T-helper 17 cell (primary cell): ENCODE measurements at places on chromosomes 4 and X. TPM values are rescaled to one million over a fixed set of nuclear protein-coding genes. Genes with fewer than 3 reads are reported as not detected.
A peak's percentile ranks its signal among the peaks of the same experiment; 100 is the strongest.

Gene USP17L27
- total RNA-seq, result not detected

- H3K27ac ChIP-seq, result no peak overlapping the region
- H3K27me3 ChIP-seq, result peaks cover 30% of the 10 kb centered on the region
- no peak overlapping the region for H3K4me3 ChIP-seq
- no peaks in the 10 kb centered on the region for H3K36me3 ChIP-seq
Measured at GRCh38 chr4:151420250-151420807, 11.4 kb downstream of the FHIP1A start.

DNA sequence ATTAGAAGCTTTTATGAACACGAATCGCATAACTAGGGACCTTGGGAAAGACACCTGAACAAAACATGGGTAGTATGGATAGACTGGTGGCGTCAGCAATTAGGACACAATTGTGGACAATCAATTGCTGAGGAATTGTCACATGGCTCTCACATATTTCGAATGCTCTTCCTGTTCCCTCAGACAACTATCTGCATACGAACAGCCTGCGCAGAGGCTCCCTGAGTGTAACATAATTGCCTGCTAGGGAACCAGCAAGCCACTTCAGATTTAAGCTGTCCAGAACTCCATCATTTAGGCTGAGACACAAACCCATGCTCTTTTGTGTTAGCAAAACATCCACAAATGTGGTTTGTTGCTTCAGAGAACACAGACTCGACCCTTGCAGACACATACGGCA lies 160.8 kb downstream of the MGST2 start:
- no peak overlapping the region for H3K4me3 ChIP-seq
- no peak overlapping the region for H3K27ac ChIP-seq
- H3K4me1 ChIP-seq, result no peaks in the 10 kb centered on the region

Gene MTMR8
- total RNA-seq, result 8.1 TPM

GRCh38 chr4:100504086-100504874 lies 13.5 kb downstream of the EMCN start:
- H3K27me3 ChIP-seq, result peaks cover 13% of the 10 kb centered on the region
- no peaks in the 10 kb centered on the region for H3K4me1 ChIP-seq
- H3K36me3 ChIP-seq, result no peaks in the 10 kb centered on the region
- H3K4me3 ChIP-seq, result no peak overlapping the region
- H3K27ac ChIP-seq, result no peak overlapping the region

- DNase-seq, result no peak
- no peaks in the 10 kb centered on the region for H3K27me3 ChIP-seq
- H3K27ac ChIP-seq, result no peak overlapping the region
- no peaks in the 10 kb centered on the region for H3K36me3 ChIP-seq
- H3K4me1 ChIP-seq, result no peaks in the 10 kb centered on the region
- no peak overlapping the region for H3K4me3 ChIP-seq
Measured at GRCh38 chr4:152041295-152041694, 280.5 kb upstream of the GATB start.

DNA sequence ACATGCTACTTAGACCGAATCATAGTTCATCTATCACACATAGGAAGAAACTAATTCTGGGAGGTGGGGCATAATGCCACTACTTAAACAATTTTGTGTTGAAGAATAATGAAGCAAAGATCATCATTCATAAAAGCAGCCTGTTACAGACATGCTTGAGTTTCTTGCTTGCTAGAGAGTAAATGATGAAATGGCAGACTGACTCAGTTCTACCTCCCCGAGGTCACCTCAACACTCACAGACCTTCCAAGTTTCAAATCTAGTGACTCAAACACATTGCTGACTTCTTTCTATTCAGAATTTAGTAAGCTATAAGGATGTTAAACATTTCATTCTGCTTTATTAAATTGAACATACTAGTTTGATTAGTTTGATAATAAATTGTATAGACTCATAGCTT lies 636.5 kb upstream of the FRG1 start:
- no peaks in the 10 kb centered on the region for H3K4me1 ChIP-seq
- H3K27me3 ChIP-seq, result no peaks in the 10 kb centered on the region
- peaks cover 2% of the 10 kb centered on the region for H3K36me3 ChIP-seq
- no peak overlapping the region for H3K27ac ChIP-seq

Gene HPSE
- total RNA-seq, result 8.6 TPM

GRCh38 chr4:125313989-125314667 lies 627 bp upstream of the FAT4 start:
- H3K27me3 ChIP-seq, result peaks cover 54% of the 10 kb centered on the region
- H3K4me3 ChIP-seq, result peak overlapping the region; percentile 89
- H3K4me1 ChIP-seq, result peaks cover 25% of the 10 kb centered on the region
- no peak for DNase-seq
- no peaks in the 10 kb centered on the region for H3K36me3 ChIP-seq

DNA sequence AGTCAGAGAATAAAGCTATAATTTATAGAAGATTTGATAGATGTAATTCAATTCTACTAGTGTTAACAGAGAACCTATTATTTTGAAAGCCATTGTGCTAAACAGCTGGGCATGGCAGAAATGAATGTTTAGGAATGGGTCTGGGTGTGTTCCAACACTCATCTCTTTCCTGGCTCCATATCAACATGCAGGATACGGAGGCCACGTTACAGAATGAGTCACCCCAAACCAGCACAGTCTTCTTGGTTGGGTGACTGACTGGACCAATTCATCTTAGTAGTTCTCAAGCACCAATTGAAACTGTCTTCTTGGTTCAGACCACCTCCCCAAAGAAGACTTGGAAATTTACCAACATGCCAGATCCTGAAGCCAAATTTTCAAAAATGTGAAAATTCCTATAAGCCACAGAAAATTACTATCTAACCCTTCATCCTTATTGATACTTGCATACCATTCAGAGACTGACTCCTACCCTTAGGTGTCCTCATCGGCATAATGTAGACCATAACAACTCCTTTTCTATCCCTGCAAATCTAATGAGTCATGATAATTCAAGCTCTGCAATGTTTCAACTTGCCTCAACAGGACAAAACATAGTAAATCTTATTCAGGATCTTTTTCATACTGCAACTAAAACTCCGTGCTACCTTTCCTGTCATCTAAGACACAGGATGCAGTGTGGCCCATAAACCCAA lies 52.0 kb upstream of the ATOH1 start:
- H3K36me3 ChIP-seq, result no peaks in the 10 kb centered on the region
- no peaks in the 10 kb centered on the region for H3K27me3 ChIP-seq
- no peak overlapping the region for H3K4me3 ChIP-seq
- no peak overlapping the region for H3K27ac ChIP-seq
- no peak for DNase-seq

DNA sequence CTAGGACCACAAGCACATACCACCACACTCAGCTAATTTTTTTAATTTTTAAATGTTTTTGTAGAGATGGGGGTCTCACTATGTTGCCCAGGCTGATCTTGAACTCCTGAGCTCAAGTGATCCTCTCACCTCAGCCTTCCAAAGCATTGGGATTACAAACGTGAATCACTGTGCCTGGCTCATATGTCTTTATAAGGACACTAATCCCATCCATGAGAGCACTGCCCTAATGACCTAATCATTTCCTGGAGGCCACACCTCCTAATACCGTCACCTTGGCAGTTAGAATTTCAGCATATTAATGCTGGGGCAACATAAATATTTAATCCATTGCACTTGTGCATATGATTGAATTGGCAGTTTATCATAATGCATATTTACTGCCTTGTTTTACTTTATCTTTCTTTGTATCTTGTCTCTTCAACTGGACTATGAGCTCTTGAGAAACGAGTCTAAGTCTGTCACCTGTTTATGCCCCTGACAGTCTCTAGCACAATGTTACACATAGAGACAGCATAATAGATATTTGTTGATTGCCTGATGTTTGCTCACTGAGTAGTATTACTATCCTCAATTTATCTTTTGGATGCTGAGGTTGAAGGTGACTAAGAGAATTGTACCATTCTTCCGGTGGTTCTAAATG lies 172.0 kb downstream of the AASDH start:
- H3K4me1 ChIP-seq, result no peaks in the 10 kb centered on the region
- H3K36me3 ChIP-seq, result no peaks in the 10 kb centered on the region
- no peak for DNase-seq
- H3K27me3 ChIP-seq, result peaks cover 36% of the 10 kb centered on the region
- no peak overlapping the region for H3K27ac ChIP-seq

Gene TLL1
- total RNA-seq, result not detected

GRCh38 chr4:80918004-80918403 lies 112.5 kb upstream of the BMP3 start:
- H3K27me3 ChIP-seq, result peaks cover 13% of the 10 kb centered on the region
- no peak for DNase-seq
- H3K27ac ChIP-seq, result no peak overlapping the region
- no peaks in the 10 kb centered on the region for H3K36me3 ChIP-seq

Gene SPANXB1
- total RNA-seq, result not detected

- no peak overlapping the region for H3K27ac ChIP-seq
- H3K36me3 ChIP-seq, result no peaks in the 10 kb centered on the region
- H3K4me3 ChIP-seq, result no peak overlapping the region
- peaks cover 14% of the 10 kb centered on the region for H3K27me3 ChIP-seq
- no peak for DNase-seq
Measured at GRCh38 chr4:155510771-155511170, 134.0 kb upstream of the MAP9 start.

DNA sequence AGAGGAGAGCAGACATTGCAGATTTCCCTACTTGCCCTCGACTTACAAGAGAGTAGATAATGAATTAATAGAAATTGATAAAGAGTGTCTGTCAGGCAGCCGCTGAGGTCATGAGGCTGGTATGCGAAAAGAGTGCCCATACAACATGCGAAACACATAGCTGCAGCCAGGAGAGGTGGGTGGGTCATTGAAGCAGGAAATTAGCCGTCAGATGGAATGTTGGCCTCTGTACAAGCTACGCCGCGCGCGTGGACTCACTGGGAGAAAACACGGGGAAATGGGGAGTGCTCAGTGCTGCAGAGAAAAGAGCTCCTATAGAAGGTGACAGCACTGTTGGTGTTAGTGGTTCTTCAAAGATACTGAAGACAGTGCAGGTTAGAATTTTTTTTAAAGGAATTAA lies 125.1 kb downstream of the RAPGEF2 start:
- DNase-seq, result no peak
- no peaks in the 10 kb centered on the region for H3K36me3 ChIP-seq
- peaks cover 20% of the 10 kb centered on the region for H3K4me1 ChIP-seq
- H3K27me3 ChIP-seq, result no peaks in the 10 kb centered on the region
- no peak overlapping the region for H3K4me3 ChIP-seq

- no peaks in the 10 kb centered on the region for H3K27me3 ChIP-seq
- no peaks in the 10 kb centered on the region for H3K4me1 ChIP-seq
- no peak overlapping the region for H3K4me3 ChIP-seq
- H3K36me3 ChIP-seq, result no peaks in the 10 kb centered on the region
Measured at GRCh38 chr4:8329560-8329858, 60.0 kb downstream of the HTRA3 start.

Gene RNF175
- not detected for total RNA-seq

DNA sequence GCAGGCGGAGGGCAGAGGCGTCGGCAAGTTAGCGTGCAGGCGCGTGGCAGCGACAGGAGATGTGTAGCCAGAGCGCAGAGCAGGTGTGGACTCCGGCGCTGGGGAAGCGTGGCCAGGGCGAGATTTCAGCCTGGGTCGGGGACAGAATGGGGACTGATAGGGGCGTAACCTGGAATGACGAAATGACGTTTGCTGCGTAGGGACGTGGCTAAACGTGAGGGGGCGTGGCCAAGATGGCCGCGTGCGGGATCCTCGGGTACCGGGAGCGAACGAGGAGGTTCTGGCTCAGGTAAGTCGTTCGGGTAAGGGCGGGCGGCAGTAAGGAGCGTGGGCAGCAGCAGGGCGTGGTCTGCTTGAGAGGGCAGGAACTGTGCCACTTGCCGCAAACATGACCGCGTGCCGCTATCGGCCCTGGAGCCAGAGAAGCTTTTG lies 10.9 kb upstream of the CLTRN start:
- H3K4me3 ChIP-seq, result no peak overlapping the region
- no peaks in the 10 kb centered on the region for H3K27me3 ChIP-seq
- peaks cover 2% of the 10 kb centered on the region for H3K4me1 ChIP-seq
- peak; percentile 66 for DNase-seq
- no peak overlapping the region for H3K27ac ChIP-seq

DNA sequence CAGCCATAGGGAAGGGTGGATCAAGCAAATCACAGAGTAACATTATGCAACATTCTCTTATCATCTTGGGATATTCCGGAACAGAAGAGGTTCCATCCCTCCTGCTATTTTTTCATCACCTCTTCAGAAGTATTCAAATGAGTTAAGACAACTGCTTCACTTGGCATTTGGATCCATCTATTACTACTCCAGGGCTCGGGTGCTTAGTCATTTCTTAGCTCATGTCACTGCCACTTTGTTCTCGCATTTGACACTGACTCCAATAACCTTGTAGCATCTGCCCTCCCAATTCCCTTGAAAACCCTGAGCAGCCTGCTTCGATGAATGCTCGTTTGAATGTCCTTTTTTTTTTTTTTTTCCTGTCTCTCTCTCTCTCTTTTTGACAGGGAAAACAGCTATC lies 114.9 kb downstream of the PPARGC1A start:
- H3K4me1 ChIP-seq, result no peaks in the 10 kb centered on the region
- H3K4me3 ChIP-seq, result no peak overlapping the region
- H3K36me3 ChIP-seq, result no peaks in the 10 kb centered on the region
- no peak for DNase-seq

GRCh38 chrX:68462197-68462596 lies 28.9 kb upstream of the OPHN1 start:
- DNase-seq, result no peak
- no peaks in the 10 kb centered on the region for H3K27me3 ChIP-seq
- H3K27ac ChIP-seq, result no peak overlapping the region
- H3K4me1 ChIP-seq, result no peaks in the 10 kb centered on the region
- H3K4me3 ChIP-seq, result no peak overlapping the region
- H3K36me3 ChIP-seq, result no peaks in the 10 kb centered on the region

DNA sequence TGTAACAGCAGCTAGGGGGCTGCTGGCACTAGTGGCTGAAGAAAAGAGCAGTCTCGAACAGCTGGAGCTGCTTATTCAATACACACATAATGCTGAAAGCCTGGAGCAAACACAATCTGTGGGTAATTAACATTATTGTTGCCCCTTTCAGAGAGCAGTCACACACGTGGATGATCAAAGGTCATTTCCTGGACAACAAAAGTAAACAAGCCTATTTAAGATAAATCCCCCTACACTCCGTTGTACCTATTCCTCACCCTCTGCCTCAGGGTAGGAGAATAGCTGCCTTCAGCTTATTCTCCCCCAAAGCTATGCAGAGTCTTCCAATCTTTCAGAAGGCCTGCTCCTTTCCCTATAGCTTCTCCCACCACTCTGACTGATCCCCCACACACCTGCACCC lies 803.9 kb downstream of the C4orf33 start:
- no peak overlapping the region for H3K4me3 ChIP-seq
- H3K27me3 ChIP-seq, result no peaks in the 10 kb centered on the region
- H3K4me1 ChIP-seq, result no peaks in the 10 kb centered on the region

Gene HOPX
- 30.7 TPM for total RNA-seq

GRCh38 chr4:101421386-101421785 lies 74.1 kb upstream of the PPP3CA start:
- peaks cover 19% of the 10 kb centered on the region for H3K27me3 ChIP-seq
- no peak overlapping the region for H3K27ac ChIP-seq
- H3K4me1 ChIP-seq, result peaks cover 27% of the 10 kb centered on the region
- no peak for DNase-seq
- H3K4me3 ChIP-seq, result no peak overlapping the region
- H3K36me3 ChIP-seq, result no peaks in the 10 kb centered on the region
